Osteoblast (primary cell): ENCODE measurements at places on chromosomes 2 and 18. TPM values are rescaled to one million over a fixed set of nuclear protein-coding genes. Genes with fewer than 3 reads are reported as not detected.
A peak's percentile ranks its signal among the peaks of the same experiment; 100 is the strongest.

GRCh38 chr2:84900971-84901370, 4.5 kb upstream of the TMSB10 start:
- DNase-seq: no peak

- DNase-seq: no peak
Observed at GRCh38 chr18:3842844-3843243, 392.9 kb downstream of the TGIF1 start.

GRCh38 chr2:201820383-201821007, 14.2 kb downstream of the CDK15 start:
- peak; percentile 58 for DNase-seq

The ST8SIA5 gene
- under 0.01 TPM in 2 replicates for total RNA-seq
